ENCODE measurements at places on chromosomes 5 and 9.
A peak's percentile ranks its signal among the peaks of the same experiment; 100 is the strongest.

DNA sequence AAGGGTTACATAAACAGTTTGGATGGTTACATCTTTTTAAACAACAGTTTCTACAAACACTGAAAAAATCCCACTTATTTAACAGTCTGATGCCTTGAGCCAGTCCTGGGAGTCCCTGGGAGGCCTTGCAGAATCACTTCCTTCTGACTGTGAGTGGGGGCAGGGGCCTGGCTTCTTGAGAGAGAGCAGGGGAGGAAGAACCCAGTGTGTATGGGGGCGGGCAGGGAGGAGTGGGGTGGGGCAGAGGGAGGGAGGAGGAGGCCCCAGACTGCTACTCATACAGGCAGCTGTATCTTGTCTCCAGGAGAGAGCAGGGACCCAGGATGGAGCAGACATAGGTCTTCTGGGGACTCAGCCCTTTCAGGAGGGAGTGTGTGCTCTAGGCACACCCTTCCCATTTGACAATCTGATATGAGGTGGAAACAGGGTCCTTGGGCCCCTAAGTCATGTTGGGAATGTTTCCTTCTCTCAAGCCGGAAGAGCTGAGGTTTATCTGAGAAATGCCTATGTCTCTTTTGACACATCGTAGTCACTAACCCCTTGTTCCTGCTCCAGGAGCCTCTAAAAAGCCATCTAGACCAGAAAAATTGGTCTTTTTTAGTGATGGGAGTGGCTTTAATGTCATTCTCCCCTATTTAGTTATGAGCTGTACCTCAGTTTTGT is 52.8 kb downstream of the IRF1 start:
- peak; percentile 73 for DNase-seq

- no peak for DNase-seq
Measured at GRCh38 chr5:157216391-157217142, 35.9 kb downstream of the ITK start.

GRCh38 chr5:117955831-117956230 is 1032.5 kb downstream of the DTWD2 start:
- no peak for DNase-seq

GRCh38 chr9:76419782-76420380 is 25.7 kb upstream of the RFK start:
- no peak for DNase-seq

GRCh38 chr5:132260714-132261551 is 3.4 kb downstream of the PDLIM4 start:
- DNase-seq = peak; percentile 66

DNA sequence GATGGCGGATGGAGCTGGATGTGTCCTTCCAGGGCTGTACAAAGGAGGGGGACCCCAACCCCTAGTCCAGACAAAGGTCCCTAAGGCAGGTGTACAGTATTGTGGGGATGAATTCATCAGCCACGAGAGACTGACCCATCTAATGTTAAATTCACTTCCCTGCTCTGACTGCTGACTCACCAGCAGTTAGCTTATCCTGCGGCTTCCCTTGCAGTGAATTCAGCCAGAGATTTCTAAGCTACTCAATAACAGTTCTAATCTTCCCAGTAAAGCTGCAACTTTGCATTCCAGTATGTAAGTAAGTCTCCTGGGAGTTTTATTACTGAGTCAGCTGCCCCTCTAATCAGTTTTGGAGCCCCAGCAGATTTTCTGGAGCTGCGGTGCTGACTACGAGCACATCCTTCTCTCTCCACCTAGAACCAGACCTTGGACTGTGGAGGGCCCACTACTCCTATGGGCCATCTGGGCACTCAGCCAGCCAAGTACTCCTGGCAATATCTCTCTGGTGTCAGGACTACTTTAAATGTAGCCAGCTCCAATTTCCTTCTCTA is 16.1 kb downstream of the B4GALT1 start:
- no peak for DNase-seq

DNA sequence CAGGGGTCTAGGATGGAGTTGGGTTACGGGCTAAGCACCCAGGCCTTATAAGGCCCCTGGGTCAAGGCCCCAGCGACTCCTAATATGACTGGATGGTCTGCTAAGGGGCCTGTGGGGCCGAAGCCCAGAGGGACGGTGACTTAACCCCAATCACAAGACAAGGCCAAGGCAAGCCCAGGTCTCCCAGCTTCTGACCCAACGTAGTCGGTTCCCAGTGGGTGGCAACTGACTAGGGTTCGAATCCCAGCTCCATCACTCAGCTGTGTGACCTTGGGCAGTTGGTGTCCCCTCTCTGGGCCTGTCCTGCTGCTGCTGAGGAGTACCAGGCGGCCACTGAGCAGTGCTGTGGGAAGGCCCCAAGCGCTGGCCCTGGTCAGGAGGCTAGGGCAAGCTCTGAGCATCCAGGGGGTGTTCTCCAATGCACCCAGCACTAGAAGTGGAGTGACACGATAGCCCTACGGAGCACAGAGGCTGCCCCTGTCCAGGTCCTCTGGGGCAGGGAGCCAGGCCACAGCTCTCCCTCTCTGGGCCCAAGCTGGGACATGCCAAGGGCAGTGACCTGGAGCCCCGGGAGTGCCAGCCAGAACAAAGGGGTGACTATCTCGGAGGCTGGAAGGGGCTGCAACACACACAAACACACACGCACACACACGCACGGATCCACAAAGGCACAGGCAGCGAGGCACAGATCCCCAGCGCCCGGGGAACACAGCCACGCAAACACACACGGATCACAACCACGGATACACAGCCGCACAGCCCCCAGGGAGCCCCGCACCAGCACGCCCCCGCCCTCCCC is 512 bp downstream of the AK1 start:
- DNase-seq = no peak

- DNase-seq = no peak
Measured at GRCh38 chr5:32450952-32451351, 6.4 kb upstream of the ZFR start.

DNA sequence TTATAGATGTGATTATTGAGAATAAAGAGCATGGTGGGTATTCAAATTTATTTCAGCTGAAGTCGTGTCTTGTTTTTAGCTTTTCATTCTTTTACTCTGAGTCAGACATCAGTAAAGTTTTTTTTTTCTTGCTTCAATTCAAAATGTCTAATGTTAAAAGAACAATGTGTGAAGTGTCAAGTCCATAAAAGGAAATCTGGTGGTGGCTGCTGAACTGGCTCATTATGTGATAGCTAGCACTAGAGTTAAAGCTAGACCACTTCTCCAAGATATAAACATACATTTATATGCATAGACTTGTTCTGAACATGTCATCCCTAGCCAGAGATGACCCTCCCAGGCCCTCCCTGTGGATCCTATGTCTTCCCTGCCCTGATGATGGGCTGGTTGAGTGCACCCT is 338.3 kb downstream of the RAB3C start:
- no peak for DNase-seq

GRCh38 chr5:106321242-106321641 is 1349.5 kb downstream of the EFNA5 start:
- DNase-seq = no peak

GRCh38 chr5:133925866-133926488 is 42.4 kb downstream of the C5orf15 start:
- DNase-seq = no peak

DNA sequence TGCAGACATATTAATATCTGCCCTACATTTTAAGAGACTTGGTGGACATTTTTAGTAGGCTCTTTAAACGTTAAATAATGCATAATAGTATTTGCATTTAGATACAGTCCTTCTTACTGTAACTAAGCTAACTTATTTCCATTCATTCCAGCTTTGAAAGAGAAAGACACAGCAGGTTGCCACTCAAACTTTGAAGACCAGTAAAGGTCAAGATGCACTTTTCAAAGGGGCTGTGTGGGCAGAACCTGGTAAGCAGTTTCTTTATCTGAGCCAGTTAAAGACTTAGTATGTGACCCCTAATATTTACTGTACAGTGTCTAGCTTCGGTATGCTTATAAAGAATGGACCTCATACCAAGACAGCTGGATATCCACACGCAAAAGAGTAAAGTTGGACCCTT is 20.8 kb downstream of the PLGRKT start:
- DNase-seq = no peak

- no peak for DNase-seq
Measured at GRCh38 chr9:99509065-99509745, 287.1 kb downstream of the SEC61B start.

- no peak for DNase-seq
Measured at GRCh38 chr5:128304088-128304487, 220.5 kb downstream of the SLC12A2 start.

- DNase-seq = no peak
Measured at GRCh38 chr9:130240410-130241197, 25.0 kb upstream of the HMCN2 start.

DNA sequence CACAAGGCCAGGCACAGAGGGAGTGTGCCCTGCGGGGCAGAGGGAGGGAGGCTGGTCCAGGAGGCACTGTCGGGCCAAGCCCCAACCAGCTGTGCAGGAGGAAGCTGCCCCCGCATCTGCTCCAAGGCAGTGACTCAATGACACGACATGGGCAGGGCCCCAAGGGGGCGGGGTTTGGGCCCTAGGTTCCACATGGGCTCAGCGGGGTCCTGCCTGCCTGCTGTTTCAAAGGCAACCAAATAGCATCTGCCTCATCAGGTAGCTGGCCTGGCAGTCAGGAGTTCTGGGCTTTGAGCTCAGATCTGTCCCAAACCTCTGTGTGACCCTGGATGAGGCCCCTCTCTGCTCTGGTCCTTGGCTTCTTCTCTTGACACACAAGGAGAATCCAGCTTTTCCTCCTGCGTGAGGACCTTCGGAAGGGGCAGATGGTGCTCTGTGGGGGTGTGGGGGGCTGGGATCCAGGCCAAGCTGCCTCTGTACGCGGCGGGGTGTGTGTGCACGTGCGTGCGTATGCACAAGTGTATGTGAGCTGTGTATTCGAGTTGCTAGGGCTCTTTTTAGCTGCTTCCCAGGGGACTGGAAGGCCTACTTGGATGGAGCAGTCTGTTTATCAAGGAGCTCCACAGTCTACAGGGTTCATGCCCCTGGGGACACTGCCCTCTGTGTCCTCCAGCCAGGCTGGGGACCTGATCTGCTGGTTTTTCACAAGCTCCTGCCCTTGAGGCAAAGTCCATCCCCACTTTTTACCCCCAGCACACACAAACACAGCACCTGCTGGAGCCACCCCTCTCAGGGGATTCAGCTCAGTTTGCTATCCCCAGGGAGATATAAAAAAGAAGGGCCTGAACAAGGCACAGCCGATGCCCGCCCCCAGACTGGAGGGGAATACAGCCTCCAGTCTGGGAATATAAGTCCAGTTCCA is 138.9 kb downstream of the RGS3 start:
- DNase-seq = peak; percentile 48

GRCh38 chr9:20405616-20406015 is 216.7 kb downstream of the MLLT3 start:
- no peak for DNase-seq

DNA sequence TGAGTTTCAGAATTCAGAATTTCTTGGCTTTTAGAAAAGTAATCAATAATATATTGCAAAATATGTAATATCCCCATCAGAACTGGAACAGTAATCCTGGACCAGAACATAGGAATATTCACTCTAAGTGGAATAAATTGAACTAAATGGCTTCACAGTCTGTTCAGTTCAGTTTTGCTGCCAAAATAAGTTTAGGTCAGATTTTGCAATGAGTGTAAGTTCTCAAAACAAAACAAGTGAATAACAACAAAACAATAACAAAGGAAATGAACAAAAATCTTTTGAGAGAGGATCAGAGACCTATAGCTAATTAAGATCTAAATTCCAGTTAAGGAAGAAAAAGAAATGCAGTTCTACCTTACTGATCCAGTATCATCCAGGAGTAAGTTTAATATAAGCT is 9.3 kb downstream of the PTGER4 start:
- no peak for DNase-seq

- no peak for DNase-seq
Measured at GRCh38 chr9:91334053-91334452, 27.7 kb downstream of the AUH start.

DNA sequence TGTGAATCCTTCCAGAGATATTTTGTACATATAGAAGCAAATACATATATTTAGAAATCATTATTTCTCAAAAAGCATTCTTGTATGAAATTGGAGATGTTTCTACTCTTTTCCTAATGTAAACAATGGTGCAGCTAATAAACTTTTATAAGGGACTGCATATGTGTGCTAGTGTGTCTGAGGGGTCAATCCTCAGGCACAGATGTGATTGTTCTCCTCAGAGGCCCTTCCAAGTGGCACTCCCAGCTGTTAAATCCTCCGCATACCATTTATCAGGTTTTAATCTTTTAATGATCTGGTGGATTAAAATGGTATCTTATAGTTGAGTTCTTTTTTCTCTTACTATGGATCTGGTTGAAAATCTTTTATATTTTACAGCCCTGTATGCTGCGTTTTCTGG is 5.6 kb upstream of the OMD start:
- DNase-seq = no peak

GRCh38 chr5:176405656-176406435 is 10.5 kb downstream of the CLTB start:
- no peak for DNase-seq

DNA sequence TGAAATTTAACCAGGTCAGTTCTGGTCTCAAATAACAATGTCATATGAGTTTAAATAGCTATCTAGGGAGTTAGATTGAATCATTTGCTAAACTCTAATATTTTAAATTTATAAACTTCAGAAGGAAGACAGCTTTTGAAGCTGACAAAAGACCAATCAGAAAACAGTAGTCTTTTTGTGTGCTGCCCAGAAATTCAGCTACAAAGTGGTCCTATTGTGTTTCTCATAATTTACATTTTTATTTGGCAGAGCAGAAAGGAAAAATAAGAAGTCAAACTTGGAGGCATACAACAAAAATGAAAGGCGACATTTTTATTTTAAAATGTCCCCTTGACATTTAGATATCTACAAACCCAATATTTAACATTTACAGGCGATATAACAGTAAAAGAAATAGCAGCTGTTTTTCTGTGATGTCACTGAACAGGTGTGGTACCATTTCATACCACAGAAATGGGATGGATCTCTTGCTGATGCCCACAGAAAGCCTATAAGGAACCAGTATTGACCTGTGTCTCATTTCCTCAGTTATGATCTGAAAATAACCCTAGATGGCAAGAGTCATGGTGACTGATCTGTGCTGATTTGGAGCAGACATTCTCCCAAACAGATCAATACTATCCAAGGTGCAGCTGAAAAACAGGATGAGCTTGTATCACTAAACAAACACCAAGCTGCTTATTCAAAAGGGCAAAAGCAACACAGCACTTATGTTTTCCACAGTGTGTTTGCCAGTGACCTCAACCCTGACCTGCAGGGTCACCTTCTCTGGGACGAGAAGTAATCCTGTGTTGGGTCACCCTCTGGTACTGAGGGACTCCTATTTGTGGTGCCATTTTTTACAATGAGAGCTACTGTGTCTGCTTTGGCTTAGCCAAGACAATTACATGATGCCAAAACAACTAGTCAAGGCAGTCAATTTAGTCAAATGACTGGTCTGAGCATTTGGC is 3.6 kb upstream of the FST start:
- DNase-seq = no peak

GRCh38 chr9:86684148-86684547 is 263.2 kb downstream of the GAS1 start:
- DNase-seq = no peak

- DNase-seq = no peak
Measured at GRCh38 chr5:166338801-166339200, 1952.6 kb upstream of the WWC1 start.

- no peak for DNase-seq
Measured at GRCh38 chr9:26301659-26302058, 590.9 kb downstream of the CAAP1 start.

- DNase-seq = no peak
Measured at GRCh38 chr9:127589955-127590370, 22.1 kb upstream of the STXBP1 start.

GRCh38 chr5:178664141-178664540 is 37.3 kb upstream of the CLK4 start:
- no peak for DNase-seq

GRCh38 chr5:5755888-5756287 is 333.4 kb downstream of the ICE1 start:
- DNase-seq = no peak
